Muscle of back (tissue), 13 donors: ENCODE measurements at places on chromosomes 12 and 14.
A peak's percentile ranks its signal among the peaks of the same experiment; 100 is the strongest.

GRCh38 chr14:99809360-99809759 lies 16.1 kb downstream of the EML1 start:
- DNase-seq: peak; percentile 73

DNA sequence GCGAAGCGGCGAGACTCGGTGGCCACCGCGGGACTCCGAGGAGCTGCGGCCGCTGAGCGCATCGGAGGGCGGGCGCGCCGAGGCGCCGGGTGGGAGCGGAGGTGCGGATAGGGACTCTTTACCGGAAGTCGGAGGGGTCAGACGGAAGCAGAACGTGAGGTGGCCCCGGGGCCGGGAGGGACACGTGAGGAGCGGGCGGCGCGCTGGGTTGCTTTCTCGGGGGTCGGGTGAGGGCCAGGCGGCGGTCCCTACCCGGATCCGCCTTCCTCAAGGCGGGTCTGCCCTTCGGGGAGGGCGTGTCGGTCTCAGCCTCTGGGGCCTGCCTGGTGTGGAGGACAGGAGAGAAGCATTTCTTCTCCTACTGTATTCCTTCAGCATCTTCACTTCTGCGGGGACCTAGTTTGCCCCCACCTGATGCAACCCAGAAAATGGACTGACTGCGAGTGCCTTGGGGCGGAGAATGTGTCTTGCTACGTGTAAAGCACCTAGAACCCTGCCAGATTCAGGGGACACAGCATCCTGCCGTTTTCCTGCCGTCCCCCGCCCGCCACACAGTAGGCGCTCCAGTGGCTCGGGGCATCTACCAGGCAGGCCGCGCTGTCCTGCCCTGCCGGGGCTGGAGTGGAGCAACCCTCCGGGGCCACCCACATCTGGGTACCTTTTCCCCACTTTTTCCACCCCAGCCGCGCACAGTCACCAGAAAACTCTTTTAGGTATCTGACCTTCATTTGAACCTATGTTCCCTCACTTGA lies 514 bp upstream of the ATXN2 start:
- peak; percentile 97 for DNase-seq

DNA sequence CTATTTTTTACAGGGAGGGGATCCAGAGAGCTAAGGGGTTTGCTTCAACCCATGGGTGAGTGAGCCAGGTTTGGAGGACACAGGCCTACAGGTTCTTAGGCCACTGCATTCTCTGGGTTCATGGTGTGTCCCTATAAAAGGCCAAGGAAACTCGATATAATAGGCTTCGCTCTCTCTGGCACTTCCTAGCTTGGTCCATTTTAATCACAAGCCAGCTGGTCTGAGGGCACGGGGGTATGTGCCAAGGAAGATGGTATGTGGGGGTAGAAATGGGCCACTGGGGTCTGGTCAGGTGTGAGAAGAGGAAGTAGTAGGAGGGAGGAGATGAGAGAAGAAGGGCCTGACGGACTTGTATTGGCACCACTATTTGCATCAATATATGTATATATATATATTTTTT lies 4.9 kb downstream of the ETV6 start:
- no peak for DNase-seq

- DNase-seq: no peak
Observed at GRCh38 chr14:97916669-97917568, 1119.7 kb downstream of the VRK1 start.

DNA sequence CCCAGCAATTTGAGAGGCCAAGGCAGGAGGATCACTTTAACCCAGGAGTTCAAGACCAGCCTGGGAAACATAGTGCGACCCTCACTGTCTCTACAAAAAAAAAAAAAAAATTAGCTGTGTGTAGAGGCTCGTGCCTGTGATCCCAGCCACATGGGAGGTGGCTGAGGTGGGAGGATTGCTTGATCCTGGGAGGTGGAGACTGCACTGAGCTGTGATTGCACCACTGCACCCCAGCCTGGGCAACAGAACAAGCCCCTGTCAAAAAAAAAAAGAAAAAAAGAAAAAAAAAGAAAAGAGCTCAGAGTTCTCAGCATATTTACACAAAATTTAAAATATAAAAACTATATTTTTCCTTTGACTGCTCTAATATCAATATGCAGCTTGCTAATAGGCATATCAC lies 260.8 kb downstream of the SYT1 start:
- no peak for DNase-seq

DNA sequence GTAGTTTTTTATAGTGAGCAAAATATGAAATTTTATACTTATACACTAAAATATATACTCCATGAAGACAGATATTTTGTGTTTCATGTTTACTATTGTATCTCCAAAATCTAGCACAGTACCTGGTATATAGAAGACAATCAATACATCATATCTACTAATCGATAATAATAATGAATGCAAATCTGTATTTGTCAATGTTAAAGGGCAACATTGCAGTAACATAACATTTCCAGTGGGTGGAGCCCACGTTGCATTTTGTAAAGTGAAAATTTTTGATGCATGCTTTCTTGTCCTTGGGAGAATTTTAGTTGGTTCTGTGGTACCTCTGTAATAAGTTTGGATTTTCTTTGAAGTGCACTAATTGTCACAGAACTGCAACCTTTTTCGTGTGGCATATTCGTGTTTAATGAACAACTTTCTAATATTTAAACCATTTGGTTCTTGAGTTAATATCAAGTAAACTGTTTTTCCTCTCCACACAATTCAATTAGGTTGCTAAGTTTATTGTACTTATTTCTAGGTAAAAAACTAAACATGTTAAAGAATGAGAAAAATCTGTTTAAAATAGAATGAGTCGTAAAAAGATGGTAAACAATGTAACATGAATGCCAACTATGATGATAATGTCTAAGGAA lies 47.4 kb downstream of the AVPR1A start:
- DNase-seq: peak; percentile 35

GRCh38 chr14:105447651-105448640 lies 26.7 kb upstream of the CRIP2 start:
- DNase-seq: peak; percentile 33

GRCh38 chr12:690466-690865 lies 27.2 kb upstream of the NINJ2 start:
- DNase-seq: no peak

GRCh38 chr14:58645641-58646040 lies 7.9 kb downstream of the DACT1 start:
- DNase-seq: no peak

DNA sequence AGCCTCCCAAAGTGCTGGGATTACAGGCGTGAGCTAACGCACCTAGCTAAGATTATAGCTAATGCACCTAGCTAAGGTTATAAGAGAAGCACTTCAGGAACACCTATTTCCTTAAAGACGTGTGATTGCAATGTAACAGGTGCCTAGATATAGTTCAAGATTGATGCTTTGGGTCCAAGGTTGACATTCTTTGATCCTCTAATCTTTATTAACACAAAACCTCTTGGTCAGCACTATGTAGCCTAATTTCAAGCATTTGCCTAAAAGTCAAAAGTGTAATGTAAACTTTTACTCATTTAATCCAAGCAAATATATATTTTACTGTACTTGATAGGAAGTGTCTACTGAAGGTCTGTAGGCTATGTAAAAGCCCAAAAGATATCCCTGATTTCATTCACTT lies 36.5 kb downstream of the SCFD1 start:
- DNase-seq: no peak

DNA sequence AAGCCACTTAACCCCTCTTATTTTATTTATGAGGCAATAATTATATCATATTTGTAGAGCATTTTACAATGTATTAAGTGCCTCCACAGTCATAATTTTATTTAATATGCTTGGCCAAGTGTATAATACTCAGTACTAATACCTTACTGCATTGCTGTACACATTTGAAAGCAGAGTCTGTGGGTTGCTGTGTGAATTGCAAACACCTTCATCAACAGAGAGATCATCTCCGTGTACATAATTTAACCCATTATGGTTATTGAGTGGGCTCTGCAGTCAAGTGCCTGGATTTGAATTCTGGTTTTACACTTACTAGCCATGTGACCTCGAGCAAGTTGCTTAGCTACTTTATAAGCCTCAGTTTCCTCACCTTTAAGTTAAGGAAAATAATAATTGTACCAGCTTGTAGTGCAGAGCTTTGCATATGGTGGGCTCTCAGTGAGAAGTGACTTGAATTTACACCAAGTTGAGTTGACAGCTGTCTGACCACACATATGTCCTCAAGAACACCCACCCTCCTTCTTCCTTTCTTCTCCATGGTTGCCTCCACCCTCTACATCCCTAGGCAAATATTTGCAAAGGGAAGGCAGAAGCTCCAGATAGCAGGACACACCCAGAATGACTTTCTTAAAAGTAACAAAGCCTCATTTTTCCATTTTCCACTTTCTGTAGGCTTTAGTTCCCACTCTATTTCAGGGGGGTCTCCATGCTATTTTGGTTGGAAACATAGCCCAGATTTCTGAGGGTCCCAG lies 12.3 kb downstream of the CRACR2A start:
- DNase-seq: no peak

- DNase-seq: peak; percentile 64
Observed at GRCh38 chr12:82710741-82711140, 24.0 kb downstream of the TMTC2 start.

DNA sequence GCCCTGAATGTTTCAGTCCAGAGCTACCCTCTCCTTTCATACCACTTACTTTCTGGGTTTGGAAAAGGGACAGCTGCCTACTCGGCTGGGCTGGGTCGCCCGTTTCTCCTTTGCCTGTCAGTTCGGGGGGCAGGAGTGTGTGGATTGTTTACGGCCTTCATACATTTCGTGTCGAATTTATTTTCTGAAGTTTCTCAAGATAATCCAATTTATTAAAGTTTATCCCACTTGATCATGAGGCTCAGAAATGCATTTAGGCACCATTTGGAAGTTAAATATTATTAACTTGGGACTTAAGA lies 608 bp downstream of the ZNF410 start:
- DNase-seq: no peak

GRCh38 chr14:32507029-32507984 lies 178.2 kb downstream of the AKAP6 start:
- DNase-seq: no peak

DNA sequence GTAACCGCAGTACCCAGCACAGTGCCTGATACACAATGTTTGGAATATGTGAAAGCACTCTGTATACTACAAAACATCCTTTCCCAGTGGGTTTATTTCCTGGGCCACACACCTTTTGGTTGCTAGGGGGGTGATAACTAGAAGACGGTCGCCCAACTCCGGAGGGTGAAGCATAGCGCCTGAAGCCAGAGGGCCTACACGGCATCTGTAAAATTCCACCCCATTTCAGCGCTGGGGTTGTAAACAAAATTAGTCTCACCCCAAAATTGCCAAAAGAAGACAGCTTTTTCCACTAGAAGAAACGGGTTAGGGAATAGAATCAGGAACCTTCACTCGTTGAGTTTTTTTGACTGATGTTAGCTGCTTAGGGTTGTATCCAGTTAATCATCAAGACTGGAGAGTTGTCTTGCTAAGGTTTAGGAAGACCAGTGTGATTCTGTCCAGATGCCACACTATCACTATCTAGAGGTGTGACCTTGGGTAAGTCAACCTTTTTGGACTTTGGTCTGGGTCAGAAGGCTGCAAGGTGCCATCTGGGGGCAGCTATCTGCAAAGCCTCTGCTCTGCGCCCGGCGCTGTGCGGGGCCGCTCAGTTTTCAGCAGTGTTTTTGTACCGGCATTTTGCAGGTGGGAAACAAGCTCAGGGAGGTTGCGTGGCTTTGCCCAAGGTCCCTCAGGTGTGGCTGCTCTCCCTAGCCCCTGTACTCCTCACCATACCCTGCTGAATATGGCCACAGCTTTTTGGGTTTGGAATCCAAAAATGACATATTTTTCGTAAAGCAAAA lies 1.3 kb downstream of the ZNF839 start:
- DNase-seq: no peak

GRCh38 chr12:32000373-32001005 lies 41.3 kb downstream of the RESF1 start:
- no peak for DNase-seq

DNA sequence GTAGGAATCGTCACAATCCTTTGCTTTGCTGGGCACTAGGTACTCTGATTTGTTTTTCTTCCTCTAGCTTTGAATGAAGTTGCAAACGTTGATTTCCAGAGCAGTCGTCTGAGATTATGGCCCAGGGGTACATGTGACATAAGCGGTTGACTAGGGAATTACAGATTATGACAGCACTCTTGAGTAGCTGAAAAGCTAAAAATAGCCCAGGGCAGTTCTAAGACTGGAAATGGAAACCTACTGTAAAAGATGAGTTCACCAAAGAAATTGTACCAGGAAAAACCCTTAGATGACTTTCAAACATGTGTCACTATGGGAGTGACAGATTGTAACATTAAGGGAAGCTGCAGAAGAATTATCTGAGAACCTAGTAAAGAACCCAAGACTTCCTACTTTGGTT lies 108.5 kb downstream of the ANO6 start:
- DNase-seq: no peak

GRCh38 chr12:111409403-111409779 lies 3.7 kb downstream of the SH2B3 start:
- no peak for DNase-seq

- peak; percentile 45 for DNase-seq
Observed at GRCh38 chr14:55721353-55721752, 141.3 kb downstream of the KTN1 start.

DNA sequence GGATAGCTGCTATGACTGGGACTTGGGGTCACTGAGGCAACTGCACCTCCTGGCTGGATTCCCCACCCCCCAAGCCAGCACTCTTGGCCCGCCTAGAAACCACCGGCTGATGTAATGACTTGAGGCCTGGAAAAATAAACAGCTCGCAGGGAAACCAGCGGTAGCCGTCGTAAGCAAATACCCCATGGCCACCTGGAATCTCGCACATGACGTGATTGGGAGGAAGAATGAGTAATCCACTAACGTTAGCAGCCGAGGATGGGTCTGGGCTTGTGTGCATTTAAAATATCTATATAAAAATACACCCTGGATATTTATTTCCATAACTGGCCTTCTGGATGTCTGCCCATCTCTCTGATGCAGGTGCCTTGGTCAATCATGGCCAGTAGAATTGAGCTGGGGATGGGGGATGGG lies 120.1 kb downstream of the SMOC1 start:
- DNase-seq: no peak

DNA sequence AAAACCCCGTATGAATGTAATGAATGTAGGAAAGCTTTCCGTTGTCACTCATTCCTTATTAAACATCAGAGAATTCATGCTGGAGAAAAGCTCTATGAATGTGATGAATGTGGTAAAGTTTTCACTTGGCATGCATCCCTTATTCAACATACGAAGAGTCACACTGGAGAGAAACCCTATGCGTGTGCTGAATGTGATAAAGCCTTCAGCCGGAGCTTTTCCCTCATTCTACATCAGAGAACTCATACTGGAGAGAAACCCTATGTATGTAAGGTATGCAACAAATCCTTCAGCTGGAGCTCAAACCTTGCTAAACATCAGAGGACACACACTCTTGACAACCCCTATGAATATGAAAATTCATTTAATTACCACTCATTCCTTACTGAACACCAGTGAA lies 23.8 kb downstream of the ZNF891 start:
- peak; percentile 12 for DNase-seq

- no peak for DNase-seq
Observed at GRCh38 chr12:103462675-103463074, 33.1 kb downstream of the C12orf42 start.

DNA sequence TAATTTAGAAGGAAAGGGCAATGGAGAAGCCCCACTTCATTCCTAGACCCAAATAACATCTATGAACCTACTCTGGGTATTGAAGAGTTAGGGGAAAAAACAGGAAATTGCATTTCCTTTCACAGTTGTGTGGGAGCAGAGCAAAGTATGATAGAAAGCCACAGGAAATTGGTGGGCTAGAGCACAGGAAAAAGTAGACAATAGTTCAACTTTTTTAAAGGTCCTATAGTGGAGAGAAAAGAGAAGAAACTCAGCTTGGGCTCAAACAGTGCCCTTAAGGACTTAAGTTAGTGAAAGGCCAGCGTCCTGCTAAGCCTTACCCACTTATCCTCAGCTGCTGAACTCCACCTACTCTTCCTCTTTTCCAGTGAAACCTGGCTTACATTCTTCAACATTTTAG lies 258.1 kb downstream of the DPY19L2 start:
- no peak for DNase-seq
